ENCODE measurements at places on chromosomes 6 and 20.

DNA sequence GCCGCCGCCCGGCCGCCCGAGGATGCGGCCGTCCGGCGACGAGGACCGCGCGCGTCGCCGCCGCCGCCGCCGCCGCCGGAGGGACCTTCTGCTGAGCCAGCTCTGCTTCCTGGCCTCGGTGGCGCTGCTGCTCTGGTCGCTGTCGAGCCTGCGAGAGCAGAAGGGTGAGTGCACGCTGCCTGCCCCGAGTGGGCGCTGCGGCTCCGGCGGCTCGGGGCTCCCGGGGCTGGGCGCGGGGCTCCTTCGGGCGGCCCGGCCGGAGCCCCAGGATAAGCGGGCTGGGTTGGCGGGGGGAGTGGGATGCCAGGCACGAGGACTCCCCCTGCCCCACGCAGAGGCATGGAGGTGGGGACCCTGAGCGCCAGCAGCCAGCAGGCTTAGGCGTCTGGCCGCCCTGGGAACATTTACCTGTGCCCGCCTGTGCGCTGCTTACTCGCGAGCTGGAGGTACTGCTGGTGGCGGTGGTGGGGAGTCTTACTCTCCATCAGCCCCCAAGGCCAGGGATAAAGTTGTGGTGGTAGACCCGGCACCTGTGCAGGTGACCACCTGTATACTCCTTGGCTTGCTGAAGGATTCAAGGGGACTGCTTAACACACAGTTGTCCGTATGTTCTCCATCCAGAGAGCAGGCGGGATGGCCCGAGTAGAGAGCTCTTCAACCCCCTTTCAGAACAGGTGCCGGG, 520 bp downstream of the SLC24A3 start:
- peak; percentile 90 for ATAC-seq

- no peak for ATAC-seq
These were observed 64.4 kb upstream of the MAFB start for GRCh38 chr20:40753472-40753871.

GRCh38 chr20:9958693-9959092, 76.1 kb upstream of the ANKEF1 start:
- ATAC-seq = no peak

- no peak for ATAC-seq
These were observed 3.2 kb downstream of the GPR63 start for GRCh38 chr6:96834070-96834469.

- ATAC-seq = no peak
These were observed 255.8 kb downstream of the HDGFL1 start for GRCh38 chr6:22825210-22825609.

DNA sequence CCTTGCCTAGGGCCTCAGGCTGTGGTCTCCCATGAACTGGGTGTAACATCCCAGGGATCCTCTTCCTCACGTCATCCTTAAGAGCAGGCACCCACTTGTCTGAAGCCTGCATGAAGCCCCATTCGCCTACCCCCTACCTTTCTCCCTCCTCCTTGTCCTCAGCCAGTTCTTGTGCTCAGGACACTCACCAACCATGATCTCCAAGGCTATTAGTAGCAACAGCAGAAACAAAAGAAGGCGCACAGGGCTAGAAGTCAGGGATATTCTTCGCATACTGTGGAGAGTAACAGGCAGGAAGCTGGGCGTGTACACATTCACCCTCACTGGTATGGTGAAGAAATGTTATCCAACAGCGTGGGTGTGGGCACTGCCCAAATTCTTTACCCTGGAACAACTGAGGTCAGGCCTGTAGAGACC, 7.3 kb downstream of the RAET1E start:
- ATAC-seq = peak; percentile 66
